ENCODE measurements at places on chromosomes 4 and X. TPM values are rescaled to one million over a fixed set of nuclear protein-coding genes. Genes with fewer than 3 reads are reported as not detected.

DNA sequence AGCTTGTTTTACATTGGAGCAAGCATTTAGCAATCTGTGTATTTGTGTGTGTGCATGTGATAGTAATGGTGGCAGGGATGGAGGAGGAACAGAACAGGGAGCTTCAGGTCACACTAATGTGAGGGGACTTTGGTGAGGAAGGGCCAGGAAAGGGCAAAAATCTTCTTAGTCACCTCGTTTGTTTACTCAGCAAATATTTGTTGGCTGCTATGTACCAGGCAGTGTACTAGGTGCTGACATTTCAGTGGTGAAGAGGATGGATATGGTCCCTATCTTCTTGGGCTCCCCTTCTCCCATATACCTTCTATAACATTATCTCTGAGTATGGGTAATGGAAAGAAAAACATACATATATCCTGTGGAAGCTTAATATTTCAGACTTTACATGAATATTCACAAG lies 48.5 kb upstream of the HDAC8 start:
- DNase-seq, result no peak

- DNase-seq, result no peak
Observed at GRCh38 chr4:78774417-78774816, 1.7 kb upstream of the BMP2K start.

- DNase-seq, result no peak
Observed at GRCh38 chrX:108148524-108148923, 56.9 kb downstream of the ATG4A start.

DNA sequence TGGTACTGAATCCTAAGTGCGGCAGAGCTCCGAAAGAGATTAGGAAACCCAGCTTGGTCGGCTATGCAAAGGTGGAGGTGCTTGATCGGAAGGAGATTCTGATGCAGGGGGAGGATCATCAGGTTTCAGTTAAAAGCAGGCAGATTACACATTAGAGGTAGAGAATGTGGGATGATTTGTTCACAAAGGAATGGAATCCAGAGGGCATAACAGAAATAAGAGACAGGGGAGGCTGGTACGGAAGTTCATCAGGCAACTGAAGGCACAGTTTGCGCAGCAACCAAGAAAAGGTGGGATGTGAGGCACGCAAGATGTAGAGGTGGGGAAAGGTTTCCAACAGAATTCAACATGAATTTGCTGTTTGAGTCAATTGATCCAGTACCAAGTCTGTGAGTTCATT lies 424 bp upstream of the ZNF330 start:
- no peak for DNase-seq

The SLC6A14 gene
- not detected for total RNA-seq

The PAGE2 gene
- not detected for total RNA-seq

DNA sequence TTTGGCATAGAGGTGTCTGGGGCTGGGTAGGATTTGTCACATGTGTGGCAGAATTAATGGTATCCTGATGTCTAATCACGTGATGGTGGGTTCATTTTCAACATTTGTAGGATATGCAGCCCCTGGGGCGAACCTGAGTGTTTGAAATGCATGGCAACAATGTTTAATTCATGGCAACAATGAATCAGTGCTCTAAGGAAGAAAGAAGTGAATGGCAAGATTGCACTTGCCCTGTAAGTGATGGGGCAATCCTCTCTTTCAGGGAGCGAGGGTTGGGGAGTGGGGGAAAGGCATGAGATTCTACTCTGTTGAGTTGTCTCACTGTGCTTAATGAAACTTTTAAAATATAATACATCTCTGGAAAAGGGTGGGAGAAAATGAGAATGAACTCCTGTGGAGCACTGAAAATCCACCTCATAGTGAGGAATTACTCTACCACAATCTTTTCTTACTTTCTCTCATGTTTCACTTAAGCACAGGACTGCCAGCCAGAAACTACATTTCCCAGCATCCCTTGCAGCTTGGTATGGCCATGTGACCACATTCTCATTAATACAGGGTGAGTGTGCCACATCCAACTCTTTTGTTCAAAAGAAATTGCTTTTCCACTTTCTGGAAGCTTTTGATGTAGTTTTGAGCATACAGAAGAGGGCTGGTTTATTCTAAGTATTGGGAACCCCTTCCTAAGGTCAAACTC lies 64.0 kb upstream of the PGM2 start:
- no peak for DNase-seq

Data from cerebellum (tissue), 4 donors.